ENCODE measurements at places on chromosomes 16 and 17. TPM values are rescaled to one million over a fixed set of nuclear protein-coding genes. Genes with fewer than 3 reads are reported as not detected.

- H3K4me3 ChIP-seq = no peak overlapping the region
- no peak overlapping the region for H3K27ac ChIP-seq
- no peaks in the 10 kb centered on the region for H3K36me3 ChIP-seq
Observed at GRCh38 chr16:709566-710499, 4.2 kb upstream of the FBXL16 start.

GRCh38 chr16:15644267-15644961, 1.5 kb upstream of the MARF1 start:
- H3K27me3 ChIP-seq = no peaks in the 10 kb centered on the region
- H3K36me3 ChIP-seq = no peaks in the 10 kb centered on the region
- H3K4me1 ChIP-seq = no peaks in the 10 kb centered on the region
- DNase-seq = no peak
- no peak overlapping the region for H3K27ac ChIP-seq

DNA sequence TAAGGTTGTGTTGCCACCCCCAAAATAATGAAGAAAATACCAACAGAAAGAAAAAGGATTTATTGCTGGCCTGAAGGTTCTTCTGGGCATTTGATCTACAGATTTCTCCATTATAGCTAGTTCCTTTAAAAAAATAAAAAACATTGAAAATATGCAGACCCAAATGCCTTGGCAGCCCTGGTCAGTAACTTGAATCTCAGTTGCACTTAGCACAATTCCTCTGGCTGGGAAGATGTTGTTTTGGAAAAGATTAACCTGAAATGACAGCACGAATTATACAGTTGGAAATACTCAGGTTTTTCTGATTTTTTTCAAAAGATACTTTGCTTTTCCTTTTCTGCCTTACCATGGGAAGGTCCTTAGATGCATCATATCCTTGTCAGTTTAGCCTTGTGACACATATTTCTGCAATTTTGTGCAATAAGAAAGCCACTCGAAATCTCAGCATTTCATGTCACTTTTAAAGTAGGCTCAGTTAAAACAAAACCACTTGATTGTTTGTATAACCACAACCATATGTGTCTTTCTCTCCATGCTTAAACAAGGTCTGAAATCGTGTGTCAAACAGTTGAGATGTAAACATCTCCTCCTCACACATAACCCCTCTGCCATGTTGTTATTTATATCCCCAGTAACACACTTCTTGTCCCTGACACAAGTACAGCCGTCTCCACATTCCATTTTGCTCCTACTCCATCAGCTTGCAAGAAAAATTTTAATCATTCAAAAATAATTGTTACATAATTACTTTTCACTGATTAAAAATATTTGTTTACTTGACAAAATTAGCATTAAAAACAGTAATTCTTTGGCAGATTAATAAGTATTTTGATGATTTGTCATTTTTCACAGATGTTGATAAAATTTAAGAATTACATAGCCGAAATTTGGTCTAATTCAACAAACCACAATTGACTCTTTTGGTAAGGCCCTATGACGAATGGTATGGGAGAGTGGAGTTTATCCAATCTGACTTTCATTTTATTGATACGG, 61.1 kb downstream of the SIAH1 start:
- H3K4me1 ChIP-seq = no peaks in the 10 kb centered on the region
- H3K27me3 ChIP-seq = no peaks in the 10 kb centered on the region
- DNase-seq = no peak

DNA sequence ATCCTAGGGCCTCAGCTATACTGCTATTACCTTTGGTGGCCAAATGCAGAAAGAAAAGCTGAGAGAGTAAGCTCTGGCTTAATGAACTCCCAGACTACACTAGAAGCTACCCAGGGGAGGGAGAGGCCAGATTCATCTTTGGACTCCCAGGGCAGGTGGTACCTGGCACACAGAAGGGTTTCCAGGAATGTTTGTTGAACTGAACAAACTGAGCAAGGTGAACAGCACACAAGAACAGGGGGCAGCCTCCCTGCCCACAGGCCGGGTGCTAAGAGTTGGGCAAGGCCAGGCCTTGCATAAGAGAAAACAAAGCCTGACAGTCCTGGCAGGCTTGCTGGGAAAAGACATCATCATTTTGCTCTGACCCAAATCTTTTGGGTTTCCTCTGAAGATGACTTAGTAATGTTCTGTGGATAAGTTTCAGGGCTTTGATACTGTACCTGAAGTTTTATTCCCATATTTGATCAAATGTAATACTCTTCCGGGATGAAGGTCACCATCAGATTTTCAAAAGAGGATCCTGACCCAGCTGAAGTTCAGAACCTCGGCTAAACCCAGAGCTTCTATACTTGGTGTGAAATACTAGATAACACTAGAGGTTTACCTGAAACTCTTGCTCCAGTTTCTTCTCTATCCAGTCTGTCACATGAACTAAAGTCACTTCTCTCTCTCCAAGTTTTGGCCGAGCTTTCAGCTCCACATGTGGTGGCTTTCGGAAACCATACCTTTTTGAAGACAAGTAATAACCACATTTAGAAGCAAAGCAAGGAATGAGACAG, 20.5 kb upstream of the ERN1 start:
- no peak overlapping the region for H3K27ac ChIP-seq
- H3K4me3 ChIP-seq = no peak overlapping the region
- peaks cover 5% of the 10 kb centered on the region for H3K36me3 ChIP-seq
- no peak for DNase-seq

- H3K36me3 ChIP-seq = peaks cover 32% of the 10 kb centered on the region
- H3K27me3 ChIP-seq = no peaks in the 10 kb centered on the region
- no peak for DNase-seq
- H3K4me1 ChIP-seq = peaks cover 5% of the 10 kb centered on the region
Observed at GRCh38 chr17:30290696-30291542, 825 bp downstream of the BLMH start.

The STX1B gene
- 20.2 TPM for total RNA-seq

DNA sequence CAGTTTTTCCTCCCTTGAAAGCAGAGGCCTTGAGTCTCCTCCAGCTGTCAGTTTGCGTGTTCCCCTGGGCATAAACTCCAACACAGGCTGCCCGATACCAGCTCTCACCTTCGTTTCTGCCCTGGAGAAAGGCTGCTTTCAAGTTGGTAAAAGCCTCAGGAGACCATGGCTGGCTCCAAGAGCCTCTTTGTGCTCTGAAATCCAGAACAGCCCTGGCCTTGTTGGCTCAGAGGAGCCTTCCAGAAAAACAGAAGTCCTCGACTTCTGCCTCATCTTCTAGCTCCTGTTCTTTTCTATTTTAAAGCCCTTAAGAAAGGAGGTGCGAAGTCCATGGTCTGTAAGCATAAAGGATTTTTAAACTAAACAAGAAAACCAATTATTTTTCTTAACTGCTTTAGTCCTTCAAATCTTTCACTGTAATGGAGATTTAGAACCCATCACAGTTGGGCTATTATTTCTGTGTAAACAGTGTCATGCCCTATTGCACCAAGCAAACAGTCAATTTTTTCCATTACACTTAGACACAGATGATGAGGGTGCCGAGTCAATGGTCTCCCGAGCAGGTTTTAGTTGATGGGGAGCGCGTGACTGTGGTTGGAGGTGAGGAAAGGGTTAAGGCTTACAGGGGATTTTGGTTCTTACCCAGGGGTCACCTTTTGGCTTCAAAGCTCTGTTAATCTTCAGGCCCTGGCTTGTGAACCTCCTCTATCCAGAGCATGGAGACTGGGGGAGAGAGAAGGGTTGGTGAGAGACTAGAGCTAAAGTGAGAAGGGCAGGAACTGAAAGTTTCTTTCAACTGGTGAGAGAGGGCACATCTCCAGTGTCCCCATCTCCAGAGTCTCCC, 212.8 kb downstream of the MSI2 start:
- H3K36me3 ChIP-seq = no peaks in the 10 kb centered on the region
- no peak overlapping the region for H3K4me3 ChIP-seq
- no peak for DNase-seq
- no peak overlapping the region for H3K27ac ChIP-seq
- peaks cover 47% of the 10 kb centered on the region for H3K4me1 ChIP-seq

- H3K4me1 ChIP-seq = peaks cover 11% of the 10 kb centered on the region
- no peak for DNase-seq
Observed at GRCh38 chr17:47897561-47897960, 1.5 kb downstream of the SP2 start.

The SSTR5 gene
- total RNA-seq = 0.56 TPM

GRCh38 chr17:2057760-2058585, 3.1 kb downstream of the HIC1 start:
- no peak overlapping the region for H3K27ac ChIP-seq
- DNase-seq = peak; percentile 70
- no peak overlapping the region for H3K4me3 ChIP-seq
- no peaks in the 10 kb centered on the region for H3K4me1 ChIP-seq
- H3K36me3 ChIP-seq = no peaks in the 10 kb centered on the region

GRCh38 chr16:5477251-5477650, 379.7 kb upstream of the EEF2KMT start:
- no peak overlapping the region for H3K4me3 ChIP-seq
- DNase-seq = no peak
- no peaks in the 10 kb centered on the region for H3K36me3 ChIP-seq
- H3K27ac ChIP-seq = no peak overlapping the region

GRCh38 chr16:29023279-29024277, 38.7 kb downstream of the LAT start:
- no peaks in the 10 kb centered on the region for H3K4me1 ChIP-seq
- no peak for DNase-seq
- H3K36me3 ChIP-seq = no peaks in the 10 kb centered on the region
- H3K4me3 ChIP-seq = no peak overlapping the region
- H3K27ac ChIP-seq = no peak overlapping the region

DNA sequence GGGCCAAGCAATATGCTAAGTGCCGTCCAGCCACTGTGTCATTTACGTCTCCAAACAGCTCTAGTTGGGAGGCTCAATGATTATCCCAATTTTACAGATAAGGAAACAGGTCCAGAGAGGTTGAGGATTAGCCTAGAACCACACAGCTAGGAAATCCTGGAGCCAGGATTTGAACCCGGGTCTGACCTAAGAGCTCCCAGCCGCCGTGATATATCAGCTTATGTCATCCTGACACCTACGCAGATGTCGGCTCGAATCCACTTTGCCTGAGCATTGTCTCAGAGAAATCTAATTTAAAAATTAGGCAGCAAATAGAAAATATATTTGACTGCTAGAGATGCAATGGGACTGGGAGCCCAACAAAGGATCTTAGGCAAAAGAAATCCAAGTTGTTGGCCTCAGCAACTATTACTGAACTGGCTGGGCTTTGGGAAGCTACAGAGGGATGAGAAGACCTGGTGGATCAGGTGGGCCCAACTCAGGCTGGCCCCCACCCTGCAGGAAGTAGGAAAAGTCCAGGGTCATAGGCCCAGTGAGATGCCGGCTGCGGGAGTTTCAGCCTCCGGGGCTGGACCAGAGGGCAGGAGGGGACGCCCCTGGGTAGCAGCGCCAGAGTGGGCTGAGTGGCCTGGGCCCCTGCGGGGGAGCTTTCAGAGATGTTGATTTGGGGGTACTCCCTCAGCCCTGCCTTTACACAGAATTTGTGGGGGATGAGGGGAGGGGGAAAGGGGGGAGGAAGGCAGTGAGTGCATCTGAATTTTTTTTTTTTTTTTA, 35.1 kb upstream of the IL21R start:
- no peaks in the 10 kb centered on the region for H3K4me1 ChIP-seq
- no peak for DNase-seq
- H3K27ac ChIP-seq = no peak overlapping the region
- H3K4me3 ChIP-seq = no peak overlapping the region

The TSPAN10 gene
- total RNA-seq = 0.96 TPM

DNA sequence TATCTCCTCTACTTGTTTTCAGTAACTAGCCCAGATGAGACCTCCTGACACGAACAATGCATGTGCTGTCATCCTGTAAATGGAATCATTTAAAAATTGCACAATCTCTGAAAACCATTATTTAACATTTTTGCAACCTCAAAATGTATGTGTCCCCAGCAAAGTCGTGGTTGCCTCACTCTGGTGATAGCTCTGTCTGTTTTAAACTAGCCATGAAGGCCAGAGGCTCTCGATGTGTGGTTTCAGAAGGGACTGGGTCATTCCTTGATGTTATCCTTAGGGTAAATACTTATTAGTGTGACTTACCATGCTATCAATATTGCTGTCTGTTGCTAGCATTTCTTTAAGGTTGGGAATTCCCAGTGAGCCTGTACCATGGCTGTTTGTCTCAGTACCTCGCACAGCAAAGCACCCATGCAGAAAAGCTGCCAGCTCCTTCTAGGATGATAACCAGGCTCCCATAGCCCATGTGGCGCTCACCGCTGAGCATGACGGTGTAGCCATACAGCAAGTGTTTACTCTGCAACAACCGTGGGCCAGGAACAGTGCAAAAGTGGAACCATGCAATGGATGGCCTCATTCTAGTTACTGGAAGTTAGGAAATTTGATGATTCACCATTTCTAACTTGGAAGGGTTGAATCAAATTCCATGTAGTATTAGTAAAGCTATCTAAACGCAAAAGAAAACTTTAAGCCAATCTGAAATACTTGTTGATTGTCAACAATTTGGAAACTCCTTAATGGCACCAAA, 2.9 kb upstream of the PGS1 start:
- H3K4me1 ChIP-seq = peaks cover 23% of the 10 kb centered on the region
- DNase-seq = no peak
- peak overlapping the region; percentile 95 for H3K27ac ChIP-seq
- H3K36me3 ChIP-seq = no peaks in the 10 kb centered on the region

- H3K4me1 ChIP-seq = peaks cover 3% of the 10 kb centered on the region
- no peaks in the 10 kb centered on the region for H3K27me3 ChIP-seq
- H3K36me3 ChIP-seq = no peaks in the 10 kb centered on the region
- H3K27ac ChIP-seq = no peak overlapping the region
- no peak overlapping the region for H3K4me3 ChIP-seq
Observed at GRCh38 chr17:49779739-49780231, 8.7 kb upstream of the KAT7 start.

DNA sequence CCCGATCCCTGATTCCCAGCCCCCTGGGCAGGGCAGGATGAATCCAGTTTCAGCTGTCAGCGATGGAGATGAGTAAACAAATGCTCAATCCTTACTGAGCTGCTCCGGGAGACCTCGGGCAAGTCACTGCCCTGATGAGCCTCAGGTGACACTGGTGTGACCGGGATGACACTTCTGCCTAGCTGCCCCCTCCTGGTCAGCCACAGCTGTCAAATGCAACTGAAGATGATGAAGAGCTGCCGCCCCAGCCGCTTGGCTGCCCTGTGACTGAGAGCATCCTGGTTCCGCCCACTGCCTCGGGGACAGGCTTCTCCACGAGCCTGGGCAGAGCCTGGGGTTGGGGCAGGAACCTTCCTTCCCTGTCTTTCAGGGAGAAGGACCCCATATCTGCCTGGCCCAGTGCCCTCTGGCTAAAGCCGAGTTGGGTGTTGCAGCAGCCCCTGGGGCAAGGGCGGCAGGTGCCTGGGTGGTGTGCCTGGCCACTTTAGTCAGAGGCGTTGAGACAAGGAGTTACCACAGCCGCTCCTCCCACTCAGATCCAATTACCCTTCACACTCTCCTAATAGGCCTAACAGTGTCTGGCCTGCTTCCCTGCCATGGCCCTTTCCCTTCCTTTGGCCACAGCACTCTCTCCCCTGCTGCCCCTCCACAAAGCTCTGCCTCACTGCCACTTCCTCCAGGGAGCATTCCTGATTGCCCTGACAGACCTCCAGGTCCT, 5.5 kb downstream of the CCL17 start:
- no peak overlapping the region for H3K27ac ChIP-seq
- DNase-seq = no peak
- H3K4me3 ChIP-seq = no peak overlapping the region
- H3K27me3 ChIP-seq = no peaks in the 10 kb centered on the region

- no peak overlapping the region for H3K27ac ChIP-seq
- peaks cover 4% of the 10 kb centered on the region for H3K27me3 ChIP-seq
- peaks cover 9% of the 10 kb centered on the region for H3K4me1 ChIP-seq
- H3K4me3 ChIP-seq = no peak overlapping the region
Observed at GRCh38 chr17:45258981-45259380, 2.9 kb downstream of the SPATA32 start.

The RILP gene
- total RNA-seq = 6.0 TPM

The CACNG5 gene
- 2.2 TPM for total RNA-seq

- H3K4me1 ChIP-seq = no peaks in the 10 kb centered on the region
- peaks cover 39% of the 10 kb centered on the region for H3K36me3 ChIP-seq
- no peaks in the 10 kb centered on the region for H3K27me3 ChIP-seq
Observed at GRCh38 chr17:82924812-82925211, 85.0 kb upstream of the ZNF750 start.
